ENCODE measurements at places on chromosomes 12 and 14. TPM values are rescaled to one million over a fixed set of nuclear protein-coding genes. Genes with fewer than 3 reads are reported as not detected.

- H3K27me3 ChIP-seq = no peaks in the 10 kb centered on the region
- no peaks in the 10 kb centered on the region for H3K4me1 ChIP-seq
- H3K36me3 ChIP-seq = no peaks in the 10 kb centered on the region
- no peak for DNase-seq
- no peak overlapping the region for H3K4me3 ChIP-seq
- no peak overlapping the region for H3K27ac ChIP-seq
Measured at GRCh38 chr14:24815543-24815942, 181.6 kb upstream of the GZMB start.

DNA sequence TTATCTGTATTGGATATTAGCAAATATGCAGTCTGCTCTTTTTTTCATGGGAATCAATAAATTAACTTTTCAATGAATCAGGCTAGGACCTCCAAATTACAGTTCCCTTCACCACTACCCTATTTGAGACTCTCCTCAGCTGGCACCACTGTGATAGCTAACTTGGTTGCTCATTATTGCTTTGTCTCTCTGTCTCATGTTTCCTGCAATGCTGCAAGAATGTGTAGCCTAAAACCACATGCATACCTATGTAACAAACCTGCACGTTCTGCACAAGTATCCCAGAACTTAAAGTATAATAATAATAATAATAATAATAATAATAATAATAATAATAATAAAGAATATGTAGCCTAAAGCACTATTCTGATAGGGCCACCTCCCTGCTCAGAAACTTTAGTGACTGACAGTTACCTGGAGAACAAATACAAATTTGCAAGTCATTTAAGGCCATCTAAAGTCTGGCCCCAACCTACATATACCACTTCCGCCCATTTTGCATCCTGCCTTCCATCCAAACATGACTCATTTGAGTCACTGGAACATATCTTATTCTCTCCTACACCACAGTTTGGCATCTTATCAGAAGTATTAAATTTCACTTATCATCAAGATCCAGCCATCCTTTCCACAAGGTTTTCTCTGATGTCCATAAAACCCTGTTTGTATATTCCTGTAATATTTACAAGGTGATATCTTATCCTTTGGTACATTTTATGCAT, 215.1 kb downstream of the LRRK2 start:
- no peak for DNase-seq
- H3K27ac ChIP-seq = no peak overlapping the region
- H3K27me3 ChIP-seq = no peaks in the 10 kb centered on the region
- no peak overlapping the region for H3K4me3 ChIP-seq

DNA sequence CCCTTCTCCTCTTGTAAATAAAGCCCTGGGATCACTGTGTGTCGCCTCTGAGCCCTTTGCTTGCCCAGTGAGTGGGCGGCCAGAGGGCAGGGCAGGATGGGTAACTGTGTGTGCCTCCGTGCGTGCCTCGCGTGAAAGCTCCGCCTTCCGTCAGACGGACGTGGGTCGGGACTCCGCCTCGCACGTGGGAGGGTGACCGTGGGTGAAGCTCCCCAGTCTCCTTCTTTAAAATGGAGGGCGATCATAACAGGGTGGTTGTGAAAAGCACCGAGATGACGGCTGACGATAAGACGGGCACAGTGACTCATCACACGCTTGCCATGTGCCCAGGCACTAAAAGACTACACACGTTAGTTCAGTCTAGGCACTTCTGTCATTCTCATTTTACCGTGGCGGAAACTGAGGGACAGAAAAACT, 9.2 kb downstream of the PHB2 start:
- no peaks in the 10 kb centered on the region for H3K27me3 ChIP-seq
- peak overlapping the region; percentile 25 for H3K4me3 ChIP-seq
- no peak for DNase-seq
- H3K4me1 ChIP-seq = peaks cover 10% of the 10 kb centered on the region
- H3K27ac ChIP-seq = peak overlapping the region; percentile 41

Gene NINJ2
- 5.3 TPM for total RNA-seq

Gene C12orf50
- not detected for total RNA-seq

Gene RTN1
- 66.5 TPM for total RNA-seq

Gene PTPRR
- 0.35 TPM for total RNA-seq

Gene NID2
- 21.0 TPM for total RNA-seq

DNA sequence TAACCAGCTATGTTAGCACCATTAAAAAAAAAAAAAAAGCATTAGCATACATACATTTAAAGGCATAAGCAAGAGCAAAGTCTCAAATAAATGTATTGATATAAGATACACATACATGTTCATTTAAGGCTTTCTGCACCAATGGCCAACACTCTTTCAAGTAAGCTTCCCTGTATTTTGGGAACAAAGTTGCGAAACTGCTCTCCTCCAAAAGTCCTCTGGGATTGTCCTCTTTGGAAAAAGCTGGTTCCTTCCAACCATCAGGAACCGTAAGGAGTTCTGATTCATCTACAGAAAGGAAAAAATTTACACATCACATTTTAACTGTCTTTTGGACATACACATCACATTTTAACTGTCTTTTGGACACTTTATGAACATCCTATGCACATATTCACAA, 3.2 kb downstream of the KRR1 start:
- no peaks in the 10 kb centered on the region for H3K27me3 ChIP-seq
- no peak for DNase-seq
- H3K4me3 ChIP-seq = no peak overlapping the region
- H3K27ac ChIP-seq = no peak overlapping the region

- H3K27ac ChIP-seq = no peak overlapping the region
- H3K27me3 ChIP-seq = no peaks in the 10 kb centered on the region
- H3K4me3 ChIP-seq = no peak overlapping the region
- H3K4me1 ChIP-seq = no peaks in the 10 kb centered on the region
- peaks cover 71% of the 10 kb centered on the region for H3K36me3 ChIP-seq
Measured at GRCh38 chr14:67653651-67654280, 20.7 kb downstream of the VTI1B start.

- no peaks in the 10 kb centered on the region for H3K27me3 ChIP-seq
- DNase-seq = no peak
- H3K27ac ChIP-seq = no peak overlapping the region
- H3K4me3 ChIP-seq = no peak overlapping the region
- peaks cover 8% of the 10 kb centered on the region for H3K4me1 ChIP-seq
- H3K36me3 ChIP-seq = no peaks in the 10 kb centered on the region
Measured at GRCh38 chr14:100589760-100590469, 2.7 kb upstream of the BEGAIN start.

GRCh38 chr14:95025941-95026340, 131.4 kb downstream of the DICER1 start:
- H3K4me3 ChIP-seq = no peak overlapping the region
- H3K27me3 ChIP-seq = no peaks in the 10 kb centered on the region
- no peak for DNase-seq
- no peaks in the 10 kb centered on the region for H3K36me3 ChIP-seq
- H3K27ac ChIP-seq = no peak overlapping the region

DNA sequence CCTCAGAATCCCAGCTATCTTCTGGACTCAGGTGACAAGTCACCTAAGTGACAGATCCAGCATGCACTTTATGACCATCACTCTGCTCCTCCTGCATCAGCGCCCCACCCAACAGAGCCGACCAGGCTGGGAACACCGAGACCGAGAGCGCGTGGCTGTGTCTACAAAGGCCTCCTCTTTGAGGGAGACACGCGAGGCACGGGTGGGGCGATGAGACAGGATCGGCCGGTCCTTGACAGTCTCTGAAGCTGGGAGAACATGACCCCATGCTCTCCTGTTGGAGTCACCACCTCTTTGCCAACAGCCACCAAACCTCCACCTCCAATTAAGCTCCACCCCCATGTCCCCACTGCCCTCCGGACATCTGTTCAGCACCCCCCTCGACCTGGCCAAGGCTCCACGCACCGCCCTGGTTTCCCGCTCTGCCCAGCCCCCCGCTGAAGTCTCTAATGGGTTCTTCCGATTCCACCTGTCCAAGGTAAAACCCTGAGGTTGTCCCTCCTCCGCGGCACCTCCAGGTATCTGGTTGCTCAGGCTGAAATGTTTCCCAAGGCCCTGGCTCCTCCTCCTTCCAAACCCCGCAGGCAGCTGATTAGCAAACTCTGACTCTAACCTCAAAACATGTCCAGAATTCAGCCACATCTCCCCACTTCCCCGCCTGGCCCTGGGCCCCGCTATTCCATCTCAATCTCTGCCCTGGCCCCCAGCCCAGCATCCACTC, 31.5 kb downstream of the HSP90AA1 start:
- no peaks in the 10 kb centered on the region for H3K27me3 ChIP-seq
- H3K36me3 ChIP-seq = peaks cover 20% of the 10 kb centered on the region
- no peak overlapping the region for H3K4me3 ChIP-seq
- no peak for DNase-seq
- no peaks in the 10 kb centered on the region for H3K4me1 ChIP-seq

- H3K4me1 ChIP-seq = no peaks in the 10 kb centered on the region
- DNase-seq = no peak
- no peak overlapping the region for H3K4me3 ChIP-seq
- no peaks in the 10 kb centered on the region for H3K36me3 ChIP-seq
- no peak overlapping the region for H3K27ac ChIP-seq
Measured at GRCh38 chr14:38992067-38992844, 110.8 kb downstream of the SEC23A start.

- H3K27me3 ChIP-seq = no peaks in the 10 kb centered on the region
- H3K27ac ChIP-seq = no peak overlapping the region
- no peaks in the 10 kb centered on the region for H3K36me3 ChIP-seq
- no peak overlapping the region for H3K4me3 ChIP-seq
- no peak for DNase-seq
Measured at GRCh38 chr14:99559286-99559990, 44.6 kb downstream of the CCDC85C start.

GRCh38 chr14:76268047-76268431, 107.9 kb upstream of the ESRRB start:
- no peaks in the 10 kb centered on the region for H3K27me3 ChIP-seq
- H3K36me3 ChIP-seq = no peaks in the 10 kb centered on the region
- peak overlapping the region; percentile 78 for H3K4me3 ChIP-seq
- no peak overlapping the region for H3K27ac ChIP-seq

All from thoracic aorta (tissue), 2 donors.